ENCODE measurements at places on chromosomes 5 and 9.
A peak's percentile ranks its signal among the peaks of the same experiment; 100 is the strongest.

GRCh38 chr5:158456756-158457155 is 597.8 kb upstream of the CLINT1 start:
- peak; percentile 91 for DNase-seq

DNA sequence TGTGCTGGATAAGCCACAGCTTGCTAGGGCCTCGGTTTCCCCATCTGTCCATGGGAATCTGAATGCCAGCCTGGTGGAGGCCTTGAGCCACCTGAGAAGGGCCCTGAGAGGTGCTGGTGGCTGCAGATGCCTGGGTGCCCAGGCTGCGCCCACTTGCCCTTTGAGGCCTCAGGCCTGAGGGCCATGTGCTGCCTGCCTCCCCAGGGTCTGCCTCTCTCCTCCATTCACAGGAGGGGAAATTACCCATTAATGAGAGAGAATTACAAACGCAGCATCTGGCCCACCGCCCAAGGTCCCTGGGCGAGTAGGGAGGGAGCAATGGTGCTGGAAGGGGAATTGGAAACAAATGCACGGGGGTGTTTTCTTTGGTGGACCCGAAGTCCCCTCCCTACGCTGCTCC is 59.6 kb downstream of the BARX1 start:
- DNase-seq, result no peak

- peak; percentile 80 for DNase-seq
Measured at GRCh38 chr5:142201471-142201887, 92.9 kb downstream of the NDFIP1 start.

- DNase-seq, result no peak
Measured at GRCh38 chr9:131227959-131228460, 48.3 kb downstream of the FAM78A start.

DNA sequence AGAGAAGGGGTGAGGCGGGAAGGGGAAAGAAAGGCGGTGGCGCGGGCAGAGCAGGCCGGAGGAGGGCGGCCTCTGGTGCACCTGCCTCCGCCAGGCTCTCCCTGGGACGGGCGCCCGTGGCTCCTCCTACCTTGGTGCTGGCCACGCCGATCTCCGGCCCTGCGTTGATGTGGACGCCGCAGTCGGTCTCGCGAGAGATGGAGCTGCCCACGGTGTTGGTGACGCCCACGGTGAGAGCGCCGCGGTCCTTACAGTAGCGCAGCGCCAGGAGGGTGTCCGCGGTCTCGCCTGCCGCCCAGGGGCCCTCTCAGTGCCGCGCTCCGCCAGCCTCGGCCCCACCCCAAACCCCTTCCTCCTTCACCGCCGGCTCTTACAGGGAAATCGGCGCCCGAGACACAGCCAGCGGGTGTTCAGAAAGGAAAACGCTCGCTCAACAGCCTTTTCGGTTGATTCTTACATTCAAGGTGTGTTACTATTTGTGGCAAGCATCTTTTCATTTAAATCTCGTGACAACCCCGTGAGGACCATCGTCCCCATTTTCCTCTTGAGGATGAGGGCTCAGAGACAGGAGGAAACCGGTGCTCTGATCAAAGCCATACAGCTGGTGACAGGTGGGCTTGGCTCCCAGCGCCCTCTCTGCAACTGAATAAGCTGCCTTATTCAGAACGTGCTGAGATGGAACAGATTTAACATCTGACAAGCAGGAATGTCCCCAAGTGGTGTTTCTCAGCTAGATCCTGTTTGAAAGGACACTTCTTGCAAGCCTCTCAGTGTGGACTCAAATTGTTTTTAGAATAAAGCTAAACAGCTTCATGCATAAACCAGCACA is 22.0 kb upstream of the MAPK9 start:
- DNase-seq, result no peak

DNA sequence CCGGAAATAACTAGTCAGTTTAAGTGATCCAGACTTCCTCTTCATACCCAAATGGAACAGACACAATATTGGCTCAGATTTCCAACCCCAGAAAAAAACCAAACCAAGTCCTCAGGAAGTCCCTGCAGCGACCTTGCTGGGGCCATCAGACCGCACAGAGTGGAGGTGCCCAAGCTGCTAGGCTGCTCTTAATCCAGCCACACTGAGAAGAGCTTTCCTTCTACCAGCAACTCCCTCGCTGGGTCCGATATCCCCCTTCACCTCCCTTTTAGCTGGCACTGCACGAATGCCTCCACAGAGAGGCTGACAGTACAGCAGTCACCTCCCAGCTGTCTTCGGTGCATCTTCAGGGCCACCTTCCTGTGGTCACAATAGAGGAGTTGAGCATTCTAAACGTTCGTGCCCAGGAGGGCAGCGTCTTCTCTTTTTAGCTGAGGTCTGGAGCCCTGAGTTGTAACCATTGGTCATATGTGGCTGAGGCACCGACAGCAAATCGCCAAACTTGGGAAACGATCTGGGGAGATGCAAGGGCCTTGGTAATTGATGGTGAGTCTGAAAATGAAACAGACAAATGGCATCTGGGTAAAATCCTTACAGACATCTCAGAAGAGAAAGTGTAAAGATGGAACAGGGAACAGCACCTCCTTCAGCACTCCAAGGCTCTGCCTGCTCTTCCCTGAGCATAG is 5.7 kb downstream of the NAIF1 start:
- DNase-seq, result no peak

- DNase-seq, result peak; percentile 68
Measured at GRCh38 chr9:69877852-69878514, 57.4 kb downstream of the CFAP95 start.

DNA sequence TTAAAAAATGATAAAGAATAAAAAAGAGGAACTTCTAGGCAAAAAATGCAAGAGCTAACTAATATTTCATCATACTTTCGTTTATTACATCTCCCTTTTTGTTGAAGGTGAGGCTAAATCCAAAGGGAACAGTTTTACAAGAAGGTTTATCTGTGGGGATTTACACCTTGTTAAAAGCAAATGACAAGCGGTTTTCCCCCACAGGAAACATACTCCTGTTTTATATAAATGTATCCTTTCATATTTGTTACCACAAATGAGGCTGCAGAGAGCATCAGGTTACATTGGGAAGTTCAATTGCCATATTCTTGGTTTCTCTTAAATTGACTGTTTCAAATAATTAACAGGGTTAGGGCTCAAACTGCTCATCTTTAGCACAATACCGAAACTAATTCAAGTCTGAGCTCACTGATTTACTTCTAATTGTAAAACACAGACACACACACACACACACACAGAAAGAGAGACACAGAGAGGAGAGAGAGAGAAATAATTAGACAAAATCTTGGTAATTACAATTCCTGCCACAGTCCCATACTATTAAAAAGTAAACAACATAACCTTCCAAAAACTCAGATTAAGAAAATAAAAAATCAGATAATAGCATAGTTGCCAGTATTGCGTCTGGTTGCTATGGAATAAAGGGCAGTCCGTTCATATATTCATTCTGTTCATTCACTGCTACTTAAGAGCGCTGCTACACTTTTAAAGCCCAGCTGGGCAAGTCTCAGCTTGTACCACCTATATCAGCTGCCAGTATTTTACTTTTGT is 17.1 kb downstream of the RFX3 start:
- no peak for DNase-seq

DNA sequence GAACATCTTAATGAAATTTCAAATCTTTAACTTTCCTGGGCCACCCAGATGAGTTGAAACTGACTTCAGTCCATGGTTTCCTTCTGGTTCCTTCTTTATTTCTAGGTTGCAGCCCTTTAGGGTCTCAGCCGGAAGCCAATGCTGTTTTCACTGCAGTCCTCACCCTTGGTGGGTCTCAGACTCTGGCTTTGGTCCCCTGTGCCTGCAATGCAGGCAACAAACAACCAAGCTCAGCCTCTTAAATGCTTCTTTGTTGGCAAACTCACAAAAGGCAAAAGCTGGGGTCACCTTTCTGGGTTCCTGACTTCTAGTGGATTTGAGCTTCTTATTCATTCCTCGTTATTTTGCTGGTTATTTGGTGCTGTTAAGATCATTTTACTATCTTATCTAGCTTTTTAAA is 19.3 kb upstream of the APC start:
- DNase-seq, result no peak

DNA sequence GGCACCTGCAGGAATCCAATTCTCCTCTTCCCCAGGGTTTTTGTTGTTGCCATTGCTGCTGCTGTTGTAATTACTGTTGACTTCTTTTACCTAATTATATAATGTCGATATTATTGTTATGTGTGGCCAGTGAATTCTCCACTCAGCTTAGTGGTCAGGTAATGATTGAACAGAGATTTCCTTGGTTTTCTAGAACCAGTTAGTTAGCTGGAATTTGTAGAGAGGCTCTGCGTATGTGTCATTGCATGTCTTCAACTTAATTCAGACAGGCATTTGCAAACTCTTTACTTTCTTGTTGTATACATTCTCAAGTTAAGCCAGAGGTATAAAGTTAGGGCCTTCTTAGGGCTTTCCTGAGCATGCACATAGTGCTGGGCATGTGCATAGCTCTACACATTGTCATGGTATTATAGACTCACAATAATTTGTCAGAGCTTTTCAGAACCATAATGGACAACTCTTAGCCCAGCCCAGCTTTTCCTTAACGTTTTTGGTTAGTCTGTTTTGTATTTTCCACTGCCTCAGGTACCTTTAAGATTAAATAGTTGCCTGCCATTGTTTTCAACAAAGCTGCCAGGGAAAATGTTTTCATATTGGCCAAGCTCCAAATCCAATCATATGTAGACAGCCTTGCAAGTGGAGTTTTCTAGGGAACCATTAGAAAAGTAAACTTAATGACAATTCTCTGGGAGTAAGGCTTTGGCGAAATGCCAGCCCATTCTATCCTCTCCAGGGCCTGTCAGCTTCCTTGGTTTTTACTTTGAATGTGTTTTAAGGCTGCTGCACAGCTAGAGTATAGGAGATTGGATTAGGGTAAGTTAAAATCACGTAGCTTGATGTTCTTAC is 68.1 kb downstream of the UBE2R2 start:
- DNase-seq, result no peak

DNA sequence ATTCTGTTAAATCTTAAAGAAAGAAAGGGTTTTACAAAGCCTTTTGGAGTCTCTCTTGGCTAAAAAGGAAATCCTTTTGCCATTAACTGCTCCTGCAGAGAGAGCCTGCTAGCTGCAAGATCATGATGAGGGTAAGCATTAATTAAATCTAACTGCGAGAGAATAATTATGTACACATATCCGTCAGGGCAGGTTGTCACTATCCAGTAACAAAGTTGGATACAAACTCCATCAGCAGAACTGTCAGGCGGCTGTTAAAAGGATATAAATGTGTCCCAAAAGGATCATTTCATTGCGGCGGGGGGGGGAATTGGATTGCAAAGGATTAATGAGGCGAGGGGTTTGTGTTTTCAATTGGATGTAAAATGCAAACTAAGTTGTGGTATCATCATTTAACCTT is 289.3 kb downstream of the ASTN2 start:
- DNase-seq, result no peak

DNA sequence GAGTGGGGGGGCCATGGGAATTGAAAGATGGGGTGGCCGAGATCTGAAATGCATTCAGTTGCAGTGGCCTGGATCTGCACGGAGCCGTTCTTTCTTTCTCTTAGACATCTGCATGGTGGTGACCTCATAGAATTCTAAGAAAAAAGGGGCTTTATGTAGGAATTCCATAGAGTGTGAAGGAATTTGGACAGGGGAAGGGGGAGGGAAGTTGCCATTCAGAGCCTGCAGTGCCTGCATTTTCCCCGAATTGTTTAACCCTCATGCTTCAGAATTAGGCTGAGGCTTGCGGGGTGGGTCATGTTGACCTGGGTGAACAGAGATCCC is 4.9 kb downstream of the NEK6 start:
- DNase-seq, result no peak

GRCh38 chr5:89946508-89946907 is 463.0 kb downstream of the CETN3 start:
- DNase-seq, result no peak

- no peak for DNase-seq
Measured at GRCh38 chr5:31062902-31063580, 130.4 kb upstream of the CDH6 start.

Measured in AG08395 (cell line).